COR-L47 (cell line): ENCODE measurements at places on chromosomes 3 and 15.

DNA sequence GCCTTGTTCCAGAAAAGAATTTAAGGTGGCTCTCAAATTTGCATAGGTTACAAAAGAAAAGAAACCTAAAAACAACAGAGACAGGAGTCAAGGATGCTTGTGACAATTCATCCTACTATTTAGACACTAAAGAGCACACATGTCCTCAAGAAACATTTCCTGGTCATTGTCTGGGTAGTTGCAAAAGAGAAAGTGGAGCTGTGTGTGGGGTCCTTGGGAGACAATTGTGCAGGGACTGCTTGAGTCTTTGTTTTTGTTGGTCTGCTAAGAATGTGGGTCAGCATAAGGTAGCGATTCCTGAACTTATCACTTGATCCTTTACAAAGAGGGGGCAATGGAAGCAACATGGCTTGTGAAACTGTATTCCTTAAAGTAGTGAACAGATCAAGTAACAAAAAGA is 185.3 kb downstream of the KCNAB1 start:
- DNase-seq = no peak

GRCh38 chr3:191356631-191357439 is 26.5 kb upstream of the UTS2B start:
- DNase-seq = no peak

DNA sequence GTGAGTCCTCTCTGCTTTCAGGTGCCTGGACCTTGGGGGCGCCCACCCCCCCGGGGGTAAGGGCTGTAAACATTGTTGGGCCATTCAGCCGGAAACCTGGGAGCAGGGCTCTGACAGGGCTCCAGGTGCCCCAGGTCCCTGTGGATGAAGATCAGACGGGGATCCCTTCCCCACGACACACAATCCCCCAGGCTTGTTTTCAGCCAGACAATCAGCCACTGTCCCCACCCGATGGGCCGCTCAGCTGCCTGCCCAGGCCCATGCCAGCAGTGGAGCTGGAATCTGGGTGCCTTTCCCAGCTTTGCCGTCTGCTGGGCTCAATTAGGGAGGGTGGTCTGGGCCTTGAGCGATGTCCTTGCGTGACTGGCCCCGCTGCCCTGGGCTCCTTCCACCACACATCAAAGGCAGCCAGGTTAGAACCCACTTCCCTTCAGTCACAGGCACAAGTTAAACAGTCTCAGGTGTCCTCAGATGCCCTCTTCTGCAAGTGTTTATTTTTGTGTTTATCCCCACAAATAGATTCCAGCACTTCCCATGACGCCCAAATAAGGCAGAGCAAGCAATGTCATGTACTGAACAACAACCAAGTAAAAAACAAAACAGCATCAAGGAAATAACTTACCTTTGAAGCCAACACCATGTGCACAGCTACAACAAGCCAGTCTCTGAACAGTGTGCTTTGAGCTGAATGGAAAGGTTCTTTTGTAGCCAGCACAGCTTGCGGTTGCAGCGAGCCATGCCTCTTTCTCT is 77.0 kb upstream of the ALDH1A3 start:
- no peak for DNase-seq

DNA sequence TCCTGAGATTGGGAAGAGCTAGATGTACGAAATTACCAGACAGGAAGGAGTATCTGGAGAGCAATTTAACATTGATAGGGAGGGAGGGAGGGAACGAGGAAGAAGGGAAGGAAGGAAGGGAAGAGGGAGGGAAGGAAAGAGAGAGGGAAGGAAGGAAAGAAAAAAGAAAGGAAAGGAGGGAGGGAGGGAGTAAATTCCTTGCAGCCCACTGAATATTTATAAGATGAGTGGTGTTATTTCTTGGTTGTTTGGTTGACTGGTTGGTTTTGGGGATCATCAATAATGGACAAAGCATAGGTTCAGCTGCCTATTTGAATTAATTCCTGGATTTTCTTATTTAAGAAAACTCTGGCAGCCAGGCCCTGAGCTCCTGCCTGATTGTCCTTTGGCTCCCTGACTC is 15.5 kb upstream of the TSEN2 start:
- DNase-seq = no peak

DNA sequence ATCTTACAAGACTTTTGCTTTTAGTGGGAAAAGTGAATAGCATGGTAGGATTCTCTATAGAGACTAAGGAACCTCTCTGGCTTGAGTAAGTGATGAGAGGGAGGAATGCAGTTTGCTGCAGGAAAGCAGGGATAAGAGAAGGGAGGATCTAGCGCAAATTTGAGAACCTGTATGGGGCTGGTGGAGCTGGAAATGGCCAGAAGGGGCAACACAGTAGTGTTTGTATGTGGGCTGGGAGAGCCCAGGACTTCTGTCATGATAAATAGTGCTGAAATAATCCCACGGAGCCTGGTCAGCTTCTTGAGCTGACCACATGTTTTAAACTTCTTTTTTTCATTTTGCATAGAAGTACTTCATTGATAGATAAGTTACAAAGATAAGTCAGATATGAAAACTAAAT is 11.2 kb upstream of the SHC4 start:
- DNase-seq = no peak

DNA sequence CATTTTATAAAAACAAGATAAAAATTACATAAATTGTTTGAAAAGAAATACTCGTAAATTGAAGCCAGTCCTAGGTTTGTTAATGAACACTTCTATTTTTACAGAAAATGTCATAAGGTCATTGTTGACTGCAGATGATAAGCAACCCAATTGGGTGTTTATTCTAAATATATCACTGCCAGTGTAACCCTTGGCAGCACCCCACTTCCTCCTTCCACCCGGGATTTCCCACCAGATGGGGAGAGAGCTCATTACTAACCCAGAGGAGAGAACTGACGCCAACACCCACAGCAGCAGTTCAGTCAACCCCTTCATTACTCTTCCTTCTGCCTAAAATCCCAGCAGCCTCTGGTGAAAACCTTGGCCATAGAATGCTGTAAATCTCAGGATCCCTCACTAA is 307.6 kb downstream of the GAP43 start:
- DNase-seq = no peak

DNA sequence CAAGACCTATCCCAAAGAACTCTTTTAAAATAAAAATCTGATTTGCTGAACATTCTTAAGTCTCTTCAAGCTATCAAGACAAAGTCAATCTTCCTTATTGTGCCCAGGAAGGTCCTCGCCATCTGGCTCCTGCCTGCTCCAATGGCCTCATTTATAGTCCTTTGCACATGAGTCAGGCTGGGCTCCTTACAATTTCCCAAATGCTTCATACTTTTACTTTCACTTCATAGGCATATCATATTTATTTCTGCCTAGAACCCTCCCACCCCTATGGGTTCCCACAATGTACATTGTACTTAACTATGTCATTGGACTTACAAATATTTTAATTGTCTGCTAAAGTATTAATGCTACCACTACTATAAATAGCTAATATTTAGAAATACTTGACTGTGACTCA is 9.1 kb downstream of the THRB start:
- no peak for DNase-seq

GRCh38 chr3:180295811-180296210 is 259.1 kb upstream of the PEX5L start:
- DNase-seq = no peak

GRCh38 chr3:54857343-54857742 is 70.5 kb downstream of the LRTM1 start:
- DNase-seq = no peak

GRCh38 chr3:106534206-106534605 is 665.4 kb upstream of the CBLB start:
- DNase-seq = no peak

GRCh38 chr3:135141160-135141559 is 346.1 kb downstream of the EPHB1 start:
- no peak for DNase-seq

GRCh38 chr3:192843119-192843518 is 74.5 kb downstream of the MB21D2 start:
- no peak for DNase-seq

DNA sequence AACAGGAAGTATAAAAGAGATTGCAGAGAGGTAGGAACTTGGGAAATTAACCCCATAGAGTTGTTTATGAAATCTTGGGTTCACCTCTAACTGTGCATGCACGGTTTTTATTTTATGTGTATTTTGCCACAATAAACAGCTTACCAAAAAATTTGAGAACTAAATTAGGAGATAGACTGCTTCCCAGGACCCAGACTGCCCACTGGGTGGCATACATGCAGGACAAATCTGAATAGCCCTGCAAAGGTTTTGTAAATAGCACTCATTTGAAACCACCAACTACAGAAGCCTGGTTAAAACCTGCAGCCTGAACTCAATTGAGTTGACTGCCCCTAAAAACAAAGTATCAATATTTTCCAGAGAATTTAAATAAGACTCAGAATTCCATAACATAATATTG is 96.4 kb upstream of the SLCO2A1 start:
- DNase-seq = no peak

GRCh38 chr15:63818629-63819028 is 15.1 kb downstream of the HERC1 start:
- no peak for DNase-seq
